Stimulated activated memory B cell treated with anti-CD40 and anti-IgM and Interleukin-4, amounts not matched to agents 10 μg/mL and 1 μg/mL and 100 μg/mL, for 72 hours (primary cell): ENCODE measurements at places on chromosomes 1 and 21.

DNA sequence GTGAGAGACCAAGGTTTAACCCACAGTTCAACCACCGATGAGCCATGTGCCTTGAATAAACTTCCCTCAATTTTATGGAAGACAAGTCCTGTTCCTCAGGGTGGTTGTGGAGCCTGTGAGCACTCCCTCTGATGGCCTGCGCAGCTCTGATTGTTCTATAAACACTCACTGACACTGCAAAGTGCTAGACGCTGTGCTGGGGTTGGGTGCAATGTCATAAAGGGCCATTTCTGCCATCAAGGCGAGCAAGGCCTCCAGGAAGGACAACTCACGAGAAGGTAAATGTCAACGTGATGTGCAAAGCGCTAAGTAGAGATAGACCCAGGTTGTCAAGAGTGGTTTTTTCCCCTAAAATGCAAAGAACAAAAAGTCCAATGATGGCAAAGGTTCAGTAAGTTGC is 75.7 kb upstream of the SYT6 start:
- no peaks in the 10 kb centered on the region for H3K36me3 ChIP-seq
- H3K4me1 ChIP-seq, result peaks cover under 1% of the 10 kb centered on the region
- no peak for ATAC-seq
- H3K27ac ChIP-seq, result no peak overlapping the region
- H3K4me3 ChIP-seq, result no peak overlapping the region

DNA sequence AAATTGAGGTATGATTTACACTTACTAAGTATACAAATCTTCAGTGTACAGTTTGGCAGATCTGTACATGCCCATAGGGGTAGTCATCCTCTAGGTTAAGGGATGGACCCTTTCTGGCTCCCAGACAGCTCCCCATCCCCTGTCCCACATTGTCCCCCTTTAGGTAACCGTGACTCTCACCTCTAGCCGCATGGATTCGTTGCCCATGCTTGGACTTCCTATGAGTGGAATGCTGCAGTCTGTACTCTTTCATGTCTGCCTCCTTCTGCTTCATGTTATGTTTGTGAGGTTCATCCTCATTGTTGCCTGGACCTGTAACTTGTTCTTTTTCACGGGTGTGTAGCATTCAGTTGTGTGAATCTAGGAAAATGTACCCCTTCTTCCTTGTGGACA is 20.3 kb downstream of the SLC37A1 start:
- peak overlapping the region; percentile 89 for H3K27ac ChIP-seq
- no peak for ATAC-seq
- H3K4me1 ChIP-seq, result peaks cover 74% of the 10 kb centered on the region
- H3K27me3 ChIP-seq, result no peaks in the 10 kb centered on the region
- H3K36me3 ChIP-seq, result peaks cover 38% of the 10 kb centered on the region

DNA sequence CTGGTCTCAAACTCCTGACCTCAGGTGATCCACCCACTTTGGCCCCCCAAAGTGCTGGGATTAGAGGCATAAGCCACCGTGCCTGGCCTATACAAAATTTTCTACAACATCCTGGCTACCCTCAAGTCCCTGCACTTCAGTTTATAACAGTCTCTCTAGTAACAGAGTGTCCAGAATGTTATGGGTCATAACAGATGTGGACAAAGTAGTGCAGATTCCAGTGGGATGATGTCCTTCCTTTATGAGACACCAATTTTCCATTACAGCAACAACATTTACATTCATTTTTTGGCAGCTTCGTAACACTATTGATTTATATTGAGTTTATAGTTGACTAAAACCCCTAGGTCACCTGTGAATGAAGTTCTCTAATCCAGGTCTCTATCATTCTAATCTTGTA is 429.4 kb upstream of the PTBP2 start:
- H3K36me3 ChIP-seq, result no peaks in the 10 kb centered on the region
- H3K4me1 ChIP-seq, result no peaks in the 10 kb centered on the region
- H3K27me3 ChIP-seq, result no peaks in the 10 kb centered on the region
- no peak for ATAC-seq
- no peak overlapping the region for H3K4me3 ChIP-seq

- H3K4me3 ChIP-seq, result no peak overlapping the region
- ATAC-seq, result no peak
- peaks cover 11% of the 10 kb centered on the region for H3K4me1 ChIP-seq
- H3K27me3 ChIP-seq, result peaks cover 36% of the 10 kb centered on the region
- H3K36me3 ChIP-seq, result peaks cover 5% of the 10 kb centered on the region
Observed at GRCh38 chr1:17080085-17080759, 26.4 kb upstream of the SDHB start.

- H3K27ac ChIP-seq, result peak overlapping the region; percentile 81
- peak overlapping the region; percentile 93 for H3K4me3 ChIP-seq
- ATAC-seq, result no peak
- peaks cover 65% of the 10 kb centered on the region for H3K4me1 ChIP-seq
Observed at GRCh38 chr1:204491655-204492054, 3.0 kb downstream of the PIK3C2B start.

DNA sequence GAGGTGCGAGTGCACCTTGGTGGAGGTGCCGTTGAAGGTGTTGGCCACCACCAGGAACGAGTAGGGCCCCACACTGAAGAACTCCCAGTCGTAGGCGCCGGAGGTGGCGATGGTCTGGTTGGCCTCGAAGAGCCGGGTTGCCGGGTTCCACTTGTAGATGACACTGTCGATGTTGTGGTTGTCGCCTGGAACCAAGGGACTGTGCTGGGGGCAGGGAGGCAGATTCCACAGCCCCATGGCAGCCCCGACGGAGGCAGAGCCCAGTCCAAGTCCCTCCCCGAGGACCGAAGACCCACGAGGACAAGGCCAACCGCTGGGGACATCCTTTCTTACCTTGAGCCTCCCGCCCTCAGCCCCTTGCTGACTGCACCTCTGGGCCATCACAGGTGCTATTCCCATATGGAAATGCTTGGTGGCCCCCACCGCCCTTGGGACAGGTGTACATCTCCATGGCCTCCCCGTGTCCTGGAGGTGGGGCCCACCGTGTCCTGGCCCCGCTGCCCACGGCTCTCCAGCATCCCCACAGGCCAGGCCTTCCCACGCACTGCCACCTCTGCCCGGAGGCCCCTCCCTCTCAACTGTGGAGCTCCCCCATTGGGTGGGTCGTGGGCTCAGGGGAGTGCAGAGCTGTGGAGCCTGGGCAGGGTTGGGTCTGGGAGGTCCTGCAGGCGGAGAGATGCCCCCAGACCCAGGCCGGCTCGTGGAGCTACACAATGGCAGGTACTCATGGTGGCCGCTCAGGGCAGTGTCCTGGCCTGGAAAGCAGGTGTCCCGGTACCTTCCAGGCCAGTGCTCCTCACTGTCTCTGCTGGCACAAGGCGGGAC is 17.9 kb downstream of the KRTAP10-1 start:
- H3K4me3 ChIP-seq, result no peak overlapping the region
- no peaks in the 10 kb centered on the region for H3K27me3 ChIP-seq
- no peak overlapping the region for H3K27ac ChIP-seq
- H3K36me3 ChIP-seq, result no peaks in the 10 kb centered on the region
- ATAC-seq, result peak; percentile 34
- no peaks in the 10 kb centered on the region for H3K4me1 ChIP-seq

- H3K4me3 ChIP-seq, result no peak overlapping the region
- peaks cover 12% of the 10 kb centered on the region for H3K27me3 ChIP-seq
- no peak overlapping the region for H3K27ac ChIP-seq
Observed at GRCh38 chr1:109181085-109181806, 32.5 kb upstream of the SARS1 start.
